ENCODE measurements at places on chromosomes 6 and 20. TPM values are rescaled to one million over a fixed set of nuclear protein-coding genes. Genes with fewer than 3 reads are reported as not detected.

Gene PPIL1
- total RNA-seq: 23.4 TPM

Gene SLC24A3
- total RNA-seq: not detected

GRCh38 chr6:158571826-158572652 lies 12.1 kb downstream of the TMEM181 start:
- no peak for DNase-seq

GRCh38 chr6:79796197-79796596 lies 151.2 kb downstream of the ELOVL4 start:
- DNase-seq: no peak

DNA sequence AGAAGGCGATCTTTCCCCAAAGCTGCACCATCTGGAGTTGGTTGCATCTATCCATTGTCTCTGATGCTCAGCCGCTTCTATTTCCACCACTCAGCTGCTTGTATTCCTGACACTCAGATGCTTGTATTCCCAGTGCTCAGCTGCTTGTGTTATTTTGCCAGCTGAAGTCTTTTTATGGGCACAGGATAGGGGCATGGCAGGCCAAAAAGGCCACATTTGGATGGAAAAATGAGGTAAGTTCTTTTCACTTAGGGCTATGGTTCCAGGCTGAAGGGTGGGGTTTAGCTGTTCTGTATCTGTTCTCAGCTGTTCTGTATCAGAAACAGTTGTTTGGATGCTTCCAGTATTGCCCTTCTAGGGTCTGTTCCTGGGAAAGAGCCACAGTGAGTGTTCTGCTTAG lies 944.9 kb downstream of the QKI start:
- no peak for DNase-seq

DNA sequence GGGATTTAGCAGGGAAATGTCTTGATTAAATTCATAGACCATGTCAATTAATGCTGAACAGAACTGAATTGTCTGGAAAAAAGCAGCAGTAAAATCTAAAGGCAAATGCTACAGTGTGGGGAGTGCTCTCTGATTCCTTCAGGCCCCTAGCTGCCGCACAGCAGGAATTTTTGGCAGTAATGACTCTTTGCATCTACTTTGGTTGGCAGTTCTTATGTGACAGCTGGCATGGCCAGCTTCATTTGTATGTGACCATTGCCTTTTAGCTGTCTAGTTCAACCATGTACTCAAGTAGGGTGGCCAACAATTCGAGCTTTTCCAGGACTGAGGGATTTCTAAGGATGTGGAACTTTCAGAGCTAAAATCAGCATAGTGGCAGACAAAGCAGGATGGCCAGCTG lies 499.1 kb upstream of the MAN1A1 start:
- DNase-seq: no peak

Gene CALHM4
- total RNA-seq: not detected

DNA sequence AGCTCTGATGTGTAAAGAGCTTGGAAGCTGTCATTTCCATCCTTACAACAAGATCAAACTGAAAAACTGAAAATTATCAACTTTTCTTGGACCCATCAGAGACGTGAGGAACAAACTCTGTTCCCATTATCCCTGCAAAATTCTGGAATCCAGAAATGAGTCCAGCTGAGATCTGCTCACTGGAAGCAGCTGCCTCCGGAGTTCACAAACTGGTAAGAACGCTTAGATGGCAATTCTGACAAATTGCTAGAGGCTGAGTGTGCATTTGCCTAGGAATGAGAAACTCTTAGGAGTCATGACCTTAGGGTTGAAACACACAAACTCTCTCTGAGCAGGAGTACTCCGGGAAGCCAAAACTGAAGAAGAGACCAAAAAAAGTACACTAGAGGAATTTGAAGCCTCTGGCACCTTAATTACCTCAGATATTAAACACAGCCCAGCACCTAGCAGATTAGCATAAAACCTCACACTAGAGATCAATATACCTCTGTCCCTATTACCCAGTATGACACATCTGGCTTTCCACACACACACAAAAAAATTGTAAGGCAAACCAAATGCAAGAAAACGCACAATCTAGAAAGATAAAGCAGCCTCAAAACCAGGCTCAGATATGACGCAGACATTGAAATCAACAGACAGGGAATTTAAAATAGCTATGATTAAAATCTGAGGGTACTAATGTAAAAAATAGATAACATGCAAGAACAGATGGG lies 233.5 kb upstream of the SGK1 start:
- no peak for DNase-seq

GRCh38 chr20:57570145-57570850 lies 9.4 kb downstream of the PCK1 start:
- DNase-seq: no peak

Gene EFCAB8
- total RNA-seq: 0.52 TPM

Gene TFAP2A
- total RNA-seq: 0.14 TPM
